ENCODE measurements at places on chromosomes 2 and 18.

DNA sequence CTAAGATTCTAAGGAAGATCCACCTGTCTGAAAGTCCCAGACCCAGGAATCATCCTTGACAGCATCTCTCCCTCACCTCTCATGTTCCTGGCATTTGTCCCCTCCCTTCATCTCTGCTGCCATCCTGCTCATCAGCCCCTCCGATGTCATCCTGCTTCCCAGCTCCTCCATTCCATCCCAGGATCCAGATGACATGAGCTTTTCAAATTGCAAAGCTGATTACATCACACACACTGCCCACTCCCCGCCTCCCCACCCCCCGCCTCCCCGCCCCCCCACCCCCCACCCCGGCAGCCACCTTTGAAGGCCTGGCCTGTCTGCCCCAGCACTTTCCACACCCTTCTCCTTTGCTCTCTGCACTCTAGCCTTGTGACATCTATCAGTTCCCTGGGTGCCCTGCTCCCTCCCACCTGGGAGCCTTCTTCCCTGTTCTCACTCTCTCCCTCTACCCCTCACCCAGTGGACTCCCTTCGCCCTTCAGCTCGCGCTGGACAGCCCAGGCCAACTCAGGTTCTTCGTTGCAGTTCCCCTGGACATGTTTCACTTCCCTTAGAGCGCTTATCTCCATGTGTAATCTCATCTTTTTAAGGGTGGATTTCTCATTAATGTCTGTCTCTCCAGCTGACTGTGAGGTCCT, 61.6 kb downstream of the DNMT3A start:
- DNase-seq, result no peak

- DNase-seq, result no peak
Measured at GRCh38 chr18:58222432-58223125, 178.6 kb downstream of the NEDD4L start.

GRCh38 chr18:56889621-56890020, 238.5 kb downstream of the WDR7 start:
- DNase-seq, result no peak

GRCh38 chr2:129934044-129934822, 45.2 kb upstream of the RAB6C start:
- no peak for DNase-seq

GRCh38 chr2:150974864-150975263, 286.8 kb downstream of the RBM43 start:
- DNase-seq, result no peak

- no peak for DNase-seq
Measured at GRCh38 chr18:56431551-56431950, 206.8 kb downstream of the TXNL1 start.

DNA sequence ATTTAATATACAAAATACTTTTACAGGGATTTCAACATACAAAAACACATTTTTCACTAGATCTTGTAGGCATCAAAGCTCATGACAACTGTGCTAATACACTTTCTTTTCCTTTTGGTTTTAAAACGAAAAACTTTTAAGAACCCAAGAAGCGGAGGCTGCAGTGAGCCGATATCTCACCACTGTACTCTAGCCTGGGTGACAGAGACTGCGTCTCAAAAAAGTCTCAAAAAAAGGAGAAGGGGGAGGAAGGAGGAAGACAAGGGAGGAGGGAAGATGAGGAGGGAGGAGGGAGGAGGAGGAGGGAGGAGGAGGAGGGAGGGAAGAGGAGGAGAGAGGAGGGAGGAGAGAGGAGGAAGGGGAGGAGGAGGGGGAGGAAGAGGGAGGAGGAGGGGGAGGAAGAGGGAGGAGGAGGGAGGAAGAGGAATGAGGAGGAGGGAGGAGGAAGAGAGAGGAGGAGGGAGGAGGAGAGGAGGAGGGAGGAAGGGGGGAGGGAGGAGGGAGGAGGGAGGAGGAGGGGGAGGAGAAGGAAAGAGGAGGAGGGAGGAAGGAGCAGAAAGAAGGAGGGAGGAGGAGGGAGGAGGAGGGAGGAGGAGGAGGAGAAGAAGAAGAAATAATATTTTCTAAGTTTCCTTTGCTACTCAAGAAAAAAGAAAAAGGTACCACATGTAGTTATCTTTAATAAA, 13.8 kb downstream of the ROCK2 start:
- DNase-seq, result no peak

- no peak for DNase-seq
Measured at GRCh38 chr2:181036848-181037603, 56.6 kb downstream of the UBE2E3 start.

All from SK-MEL-5 (cell line).